ENCODE measurements at places on chromosomes 3 and 15.

DNA sequence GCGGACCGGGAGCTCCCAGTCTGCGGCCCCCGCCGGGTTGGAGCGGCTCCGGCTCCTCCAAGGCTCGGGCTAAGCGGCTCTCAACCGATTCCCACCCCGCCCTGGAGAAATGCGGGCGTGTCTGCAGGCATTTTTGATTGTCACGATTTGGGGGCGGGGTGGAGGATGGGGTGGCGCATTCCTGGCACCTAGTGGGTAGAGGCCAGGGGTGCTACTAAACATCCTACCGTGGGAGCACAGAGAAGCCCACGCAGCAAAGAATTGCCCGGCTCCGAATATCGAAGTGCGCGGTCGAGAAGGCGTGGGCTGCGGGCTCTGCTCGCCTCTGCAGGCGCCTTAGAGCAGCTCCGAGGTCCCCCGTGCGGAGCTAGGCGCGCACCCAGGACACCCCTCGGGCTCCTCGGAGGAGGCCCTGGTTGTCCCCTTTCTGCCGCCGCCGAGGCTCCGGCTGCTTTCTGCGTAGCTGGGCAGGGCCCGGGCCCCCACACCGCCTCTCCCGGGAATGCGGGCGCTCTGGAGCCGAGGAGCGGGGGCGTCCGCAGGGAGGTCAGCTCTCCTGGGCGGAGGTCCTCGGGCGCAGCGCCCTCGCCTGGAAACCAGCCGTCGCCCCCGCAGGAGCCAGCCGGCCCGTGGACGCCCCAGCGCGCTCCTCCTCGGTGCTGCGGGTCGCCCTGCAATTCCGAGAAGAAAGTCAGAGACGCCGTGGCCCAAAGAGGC is 16.5 kb upstream of the LAMP3 start:
- DNase-seq: no peak

GRCh38 chr3:31505371-31506048 is 27.2 kb upstream of the STT3B start:
- no peak for DNase-seq

DNA sequence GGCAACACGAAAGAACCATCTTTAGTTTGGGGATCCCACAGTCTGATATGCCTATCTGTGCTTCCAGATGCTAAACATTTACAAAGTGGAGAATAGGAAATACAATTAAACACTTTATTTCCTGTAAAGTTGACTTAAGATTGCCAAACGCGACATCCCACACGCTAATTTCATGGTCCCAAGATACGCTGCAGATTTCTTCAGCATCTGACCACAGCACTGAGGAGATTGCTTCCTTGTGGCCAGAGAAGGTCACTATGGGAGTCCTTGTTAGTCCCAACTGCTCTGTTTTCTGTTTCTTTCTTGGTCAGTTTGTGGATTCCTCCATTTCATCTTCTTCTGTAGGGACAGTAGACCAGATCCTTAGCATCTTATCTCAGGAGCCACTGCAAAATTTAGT is 43.3 kb downstream of the ASB7 start:
- no peak for DNase-seq

- peak; percentile 45 for DNase-seq
Measured at GRCh38 chr3:56918111-56918568, 116.4 kb upstream of the ARHGEF3 start.

GRCh38 chr3:37183976-37184375 is 9.6 kb upstream of the LRRFIP2 start:
- DNase-seq: no peak

GRCh38 chr3:186990878-186991308 is 60.6 kb downstream of the ST6GAL1 start:
- DNase-seq: no peak

DNA sequence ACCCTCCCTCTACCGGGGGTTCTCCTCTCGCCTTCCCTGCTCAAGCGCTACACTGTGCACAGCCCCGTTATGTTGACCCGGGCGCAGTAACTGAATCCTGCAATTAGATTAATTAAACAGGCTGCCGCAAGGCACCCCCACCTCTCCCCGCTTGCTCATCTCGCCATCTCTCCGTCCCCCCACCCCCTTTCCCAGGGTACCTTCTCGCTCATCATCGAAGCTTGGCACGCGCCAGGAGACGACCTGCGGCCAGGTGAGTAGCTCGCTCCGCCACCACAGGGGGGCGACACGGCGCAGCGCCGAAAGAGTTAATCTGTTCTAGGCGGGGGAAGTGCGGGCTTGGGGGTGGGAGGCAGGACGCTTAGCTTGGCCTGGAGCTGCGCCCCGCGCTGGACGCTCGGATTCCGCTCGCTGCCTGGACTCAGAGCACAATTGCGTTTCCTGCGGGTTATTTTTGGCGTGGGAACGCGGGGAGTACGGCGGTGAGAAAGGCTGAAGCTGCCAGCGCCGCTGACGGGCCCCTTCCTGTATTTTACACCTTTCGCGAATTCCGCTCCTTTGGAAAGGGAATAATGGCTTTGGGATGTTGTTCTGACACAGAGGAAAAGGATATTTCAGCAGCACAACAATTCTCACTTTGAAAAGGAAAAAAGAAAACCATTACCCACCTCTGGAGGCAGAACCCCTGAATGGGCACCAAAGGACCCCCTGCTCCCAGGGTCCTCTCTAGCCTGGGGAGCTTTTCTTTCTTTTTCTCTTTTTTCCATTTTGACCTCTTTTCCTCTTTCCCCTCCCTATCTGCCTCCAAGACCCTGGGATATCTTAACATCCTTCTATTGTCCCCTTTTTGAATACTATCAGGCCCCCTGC is 1.5 kb downstream of the DLL4 start:
- peak; percentile 56 for DNase-seq

- no peak for DNase-seq
Measured at GRCh38 chr3:44996556-44996969, 20.5 kb downstream of the EXOSC7 start.

DNA sequence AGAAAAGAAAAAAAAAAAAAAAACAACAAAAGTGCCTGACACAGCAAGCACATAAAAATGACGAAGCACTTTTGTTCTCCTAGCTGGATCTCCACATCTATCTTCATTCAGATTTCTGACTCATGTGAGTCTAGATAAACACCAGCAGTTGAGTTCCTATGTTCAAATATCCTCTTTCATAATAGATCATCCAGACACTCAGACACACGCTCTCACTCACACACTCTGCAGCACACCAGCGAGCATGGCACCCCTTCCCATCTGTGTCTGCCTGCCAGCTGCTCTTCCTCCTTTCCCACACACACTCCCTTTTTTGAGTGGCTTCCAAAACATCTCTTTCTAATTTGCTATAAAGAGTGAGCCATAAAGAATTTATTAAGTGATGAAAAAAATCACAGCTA is 19.8 kb upstream of the CELF6 start:
- DNase-seq: no peak

DNA sequence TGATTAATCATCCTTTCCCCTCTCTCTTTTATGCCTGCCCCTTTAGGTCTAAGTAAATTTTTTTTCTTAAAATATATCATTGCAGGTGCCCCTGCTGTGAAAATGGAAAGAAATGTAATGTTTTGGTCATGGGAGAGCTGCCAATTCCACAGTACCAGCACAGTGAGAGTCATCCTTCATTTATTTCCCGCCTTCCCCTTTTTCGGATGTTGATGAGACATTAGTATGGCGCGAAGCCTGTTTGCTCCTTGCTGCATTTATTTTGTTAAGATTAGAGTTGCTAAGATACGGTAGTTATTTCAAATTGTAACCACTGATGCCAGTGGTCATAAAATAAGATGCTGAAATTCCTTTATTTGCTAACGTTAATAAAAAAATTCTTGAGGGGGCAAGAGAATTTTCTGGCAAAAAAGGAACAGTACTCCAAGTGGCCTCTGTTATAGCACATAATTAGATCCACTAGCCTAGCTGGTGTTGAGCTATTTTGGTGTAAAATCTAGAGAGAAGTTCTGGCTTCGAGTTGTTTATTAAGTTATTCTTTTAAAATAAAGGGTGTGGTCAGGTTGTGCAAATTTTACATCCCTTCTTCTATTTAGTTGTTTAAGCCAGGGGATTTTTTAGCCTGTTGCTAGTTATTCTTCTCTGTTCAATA is 62.8 kb downstream of the MDFIC2 start:
- DNase-seq: no peak

- no peak for DNase-seq
Measured at GRCh38 chr15:79168922-79169456, 78.4 kb upstream of the RASGRF1 start.

- no peak for DNase-seq
Measured at GRCh38 chr3:106232956-106233355, 364.1 kb upstream of the CBLB start.

GRCh38 chr3:64647825-64648224 is 40.0 kb downstream of the ADAMTS9 start:
- no peak for DNase-seq

- DNase-seq: peak; percentile 62
Measured at GRCh38 chr15:68252925-68253534, 23.5 kb upstream of the CLN6 start.

DNA sequence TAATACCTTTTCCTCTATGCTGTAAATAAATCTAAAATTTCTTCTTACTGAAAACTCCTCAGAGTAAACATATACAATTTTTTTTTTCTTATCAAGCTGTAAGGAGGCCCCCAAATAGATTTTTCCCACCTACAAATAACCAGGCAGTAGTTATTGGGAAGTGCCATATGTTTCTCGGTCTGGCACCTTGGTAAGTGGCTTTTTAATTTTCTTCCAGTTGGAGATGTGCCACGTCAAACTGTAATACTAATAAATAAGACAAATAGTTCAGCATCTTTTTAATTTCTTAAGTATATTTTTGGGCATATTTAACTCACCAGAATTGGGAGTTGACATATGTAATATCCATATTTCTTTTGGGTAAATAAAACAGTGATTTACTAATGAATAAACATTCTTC is 346.3 kb downstream of the DIPK2A start:
- DNase-seq: no peak

- no peak for DNase-seq
Measured at GRCh38 chr3:71168121-71168721, 415.3 kb downstream of the FOXP1 start.

DNA sequence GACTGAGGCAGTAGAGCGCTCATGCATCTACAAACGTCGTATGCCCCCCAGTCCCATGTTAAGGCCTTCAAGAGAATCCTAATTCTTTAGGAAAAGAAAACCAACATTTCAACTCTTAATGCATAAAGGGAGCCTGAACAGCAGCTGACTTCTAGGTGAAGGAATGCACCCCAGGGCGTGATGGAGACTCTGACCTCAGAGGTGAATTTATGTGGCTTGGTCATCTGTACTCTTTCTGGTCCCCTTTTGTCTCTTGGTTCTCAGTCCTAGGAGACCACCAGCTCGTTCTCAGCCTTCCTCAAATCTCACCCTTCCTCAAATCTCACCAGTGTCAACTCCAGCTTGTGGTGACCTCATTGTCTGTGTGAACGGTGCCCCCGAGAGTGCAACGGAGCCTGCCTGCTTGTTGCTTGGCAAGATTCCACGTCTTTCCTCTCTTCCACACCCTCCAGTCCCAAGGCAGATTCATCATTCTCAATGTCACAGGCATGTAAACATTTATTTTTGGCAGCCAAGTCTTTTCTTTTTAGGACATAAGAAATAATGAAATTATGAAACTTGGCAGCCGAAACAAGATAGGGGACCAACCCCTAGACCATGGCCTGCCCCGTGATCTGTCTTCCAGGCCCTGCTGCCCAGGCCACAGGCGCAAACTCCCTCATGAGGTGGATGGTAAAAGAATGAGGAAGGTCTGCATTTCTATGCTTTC is 166.2 kb downstream of the ADAMTS17 start:
- DNase-seq: no peak

- DNase-seq: no peak
Measured at GRCh38 chr3:140091143-140091542, 156.2 kb downstream of the CLSTN2 start.
